ENCODE measurements at places on chromosomes 7 and 10. TPM values are rescaled to one million over a fixed set of nuclear protein-coding genes. Genes with fewer than 3 reads are reported as not detected.

GRCh38 chr7:82017334-82017943, 247.6 kb upstream of the HGF start:
- no peaks in the 10 kb centered on the region for H3K4me1 ChIP-seq
- H3K27me3 ChIP-seq, result no peaks in the 10 kb centered on the region
- H3K4me3 ChIP-seq, result no peak overlapping the region
- no peak for DNase-seq
- no peak overlapping the region for H3K27ac ChIP-seq
- H3K36me3 ChIP-seq, result no peaks in the 10 kb centered on the region

Gene CFAP43
- total RNA-seq, result not detected

DNA sequence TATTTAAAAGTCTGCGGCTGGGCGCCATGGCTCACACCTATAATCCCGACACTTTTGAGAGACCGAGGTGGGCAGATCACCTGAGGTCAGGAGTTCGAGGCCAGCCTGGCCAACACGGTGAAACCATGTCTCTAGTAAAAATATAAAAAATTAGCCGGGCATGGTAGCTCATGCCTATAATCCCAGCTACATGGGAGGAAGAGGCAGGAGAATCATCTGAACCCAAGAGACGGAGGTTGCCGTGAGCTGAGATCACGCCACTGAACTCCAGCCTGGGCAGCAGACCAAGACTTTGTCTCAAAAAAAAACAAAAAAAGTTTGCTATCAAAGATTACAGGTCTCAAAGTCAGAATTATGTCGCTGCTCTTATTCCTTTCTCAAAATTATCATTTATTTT, 55.5 kb downstream of the HIBADH start:
- H3K36me3 ChIP-seq, result no peaks in the 10 kb centered on the region
- no peak overlapping the region for H3K27ac ChIP-seq
- no peaks in the 10 kb centered on the region for H3K27me3 ChIP-seq
- H3K4me1 ChIP-seq, result no peaks in the 10 kb centered on the region
- no peak for DNase-seq

Gene SLC13A1
- total RNA-seq, result not detected

- H3K27me3 ChIP-seq, result peaks cover 19% of the 10 kb centered on the region
- no peak overlapping the region for H3K27ac ChIP-seq
- H3K4me1 ChIP-seq, result no peaks in the 10 kb centered on the region
- H3K4me3 ChIP-seq, result no peak overlapping the region
Measured at GRCh38 chr7:39458061-39458745, 108.0 kb upstream of the YAE1 start.

DNA sequence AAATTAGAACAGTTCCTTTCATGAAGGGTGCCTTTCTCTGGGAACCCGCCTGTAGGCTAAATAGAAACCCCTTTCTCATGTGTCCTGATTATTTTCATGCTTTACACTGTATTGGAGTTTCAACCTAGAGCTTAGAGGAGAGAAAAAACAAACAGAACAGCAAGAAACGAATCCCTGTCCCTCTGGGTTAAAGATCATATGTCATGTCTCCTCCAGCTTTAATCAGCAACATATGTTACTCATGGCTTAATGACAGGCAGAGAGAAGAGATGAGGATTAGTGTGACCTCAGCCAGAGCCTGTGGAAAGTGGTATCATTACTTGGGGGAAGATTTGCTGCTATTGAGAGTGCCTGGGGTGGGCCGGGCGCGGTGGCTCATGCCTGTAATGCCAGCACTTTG, 32.1 kb downstream of the CRCP start:
- no peak for DNase-seq
- H3K36me3 ChIP-seq, result peaks cover 53% of the 10 kb centered on the region
- H3K27ac ChIP-seq, result no peak overlapping the region

Gene CLIP2
- total RNA-seq, result 1.2 TPM

Gene TRRAP
- 65.1 TPM for total RNA-seq

GRCh38 chr10:133157662-133158436, 2.2 kb upstream of the KNDC1 start:
- H3K27me3 ChIP-seq, result peaks cover 6% of the 10 kb centered on the region
- H3K4me1 ChIP-seq, result no peaks in the 10 kb centered on the region
- no peak for DNase-seq
- H3K4me3 ChIP-seq, result no peak overlapping the region
- H3K27ac ChIP-seq, result no peak overlapping the region

GRCh38 chr10:929960-930624, 1.4 kb downstream of the LARP4B start:
- peak overlapping the region; percentile 92 for H3K4me3 ChIP-seq
- peaks cover 25% of the 10 kb centered on the region for H3K36me3 ChIP-seq
- peaks cover 37% of the 10 kb centered on the region for H3K4me1 ChIP-seq
- H3K27me3 ChIP-seq, result no peaks in the 10 kb centered on the region

DNA sequence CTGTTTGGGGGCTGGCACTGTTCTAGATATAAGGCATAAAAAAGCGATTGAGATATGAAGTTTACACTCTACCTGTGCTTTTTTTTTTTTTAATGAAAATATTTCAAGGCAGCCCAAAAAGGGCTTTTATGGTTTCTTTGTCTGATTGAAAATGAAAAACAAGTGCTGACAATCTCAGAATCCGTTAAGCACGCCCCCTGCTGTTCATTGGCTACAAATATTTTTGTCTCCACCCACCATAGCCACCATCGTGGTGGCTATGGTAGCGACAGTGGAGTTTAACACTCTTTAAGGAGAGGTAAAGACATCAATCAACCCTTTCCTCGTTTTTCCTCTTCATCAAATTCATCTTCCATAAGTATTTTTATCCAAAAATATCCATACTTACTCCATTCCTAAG, 94.2 kb downstream of the CD36 start:
- H3K4me3 ChIP-seq, result no peak overlapping the region
- no peak overlapping the region for H3K27ac ChIP-seq
- no peaks in the 10 kb centered on the region for H3K36me3 ChIP-seq
- H3K4me1 ChIP-seq, result no peaks in the 10 kb centered on the region
- H3K27me3 ChIP-seq, result no peaks in the 10 kb centered on the region

Gene PDZD7
- total RNA-seq, result 0.93 TPM

- no peak for DNase-seq
- no peak overlapping the region for H3K27ac ChIP-seq
- H3K4me3 ChIP-seq, result no peak overlapping the region
- H3K4me1 ChIP-seq, result no peaks in the 10 kb centered on the region
- peaks cover 1% of the 10 kb centered on the region for H3K27me3 ChIP-seq
Measured at GRCh38 chr10:120931423-120931822, 80.3 kb downstream of the WDR11 start.

GRCh38 chr10:24901686-24902399, 50.6 kb downstream of the PRTFDC1 start:
- H3K27ac ChIP-seq, result peak overlapping the region; percentile 85
- peak overlapping the region; percentile 62 for H3K4me3 ChIP-seq
- peaks cover 30% of the 10 kb centered on the region for H3K4me1 ChIP-seq
- H3K36me3 ChIP-seq, result peaks cover 3% of the 10 kb centered on the region
- no peak for DNase-seq
- no peaks in the 10 kb centered on the region for H3K27me3 ChIP-seq

DNA sequence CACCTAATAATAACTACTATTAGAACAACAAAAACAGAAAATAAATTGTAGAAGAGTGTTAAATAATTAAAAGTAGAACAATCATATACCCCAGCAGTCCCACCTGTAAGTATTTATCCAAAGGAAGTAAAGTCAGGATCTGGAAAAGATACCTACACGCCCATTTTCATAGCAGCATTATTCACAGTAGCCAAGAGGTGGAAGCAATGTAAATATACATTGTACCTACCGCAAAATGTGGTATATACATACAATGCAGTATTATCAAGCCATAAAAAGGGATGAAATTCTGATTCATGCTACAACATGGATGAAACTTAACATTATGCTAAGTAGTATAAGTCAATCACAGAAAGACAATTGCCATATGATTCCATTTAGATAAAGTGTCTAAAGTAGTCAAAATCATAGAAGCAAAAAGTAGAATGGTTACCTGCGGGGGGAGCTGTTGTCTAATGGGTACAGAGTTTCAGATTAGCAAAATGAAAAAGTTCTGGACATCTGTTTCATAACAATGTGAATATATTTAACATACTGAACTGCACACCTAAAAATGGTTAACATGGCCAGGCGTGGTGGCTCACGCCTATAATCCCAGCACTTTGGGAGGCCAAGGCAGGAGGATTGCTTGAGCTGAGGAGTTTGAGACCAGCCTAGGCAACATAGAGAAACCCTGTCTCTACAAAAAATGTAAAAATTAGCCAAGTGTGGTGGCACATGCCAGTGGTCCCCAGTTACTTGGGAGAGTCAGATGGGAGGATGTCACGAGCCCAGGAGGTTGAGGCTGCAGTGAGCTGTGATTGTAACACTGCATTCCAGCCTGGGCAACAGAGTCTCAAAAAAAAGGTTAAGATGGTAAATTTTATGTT, 6.0 kb upstream of the TMED4 start:
- H3K4me3 ChIP-seq, result no peak overlapping the region
- H3K27me3 ChIP-seq, result peaks cover 3% of the 10 kb centered on the region
- peak; percentile 90 for DNase-seq
- H3K27ac ChIP-seq, result no peak overlapping the region

- no peak overlapping the region for H3K4me3 ChIP-seq
- no peaks in the 10 kb centered on the region for H3K27me3 ChIP-seq
- H3K27ac ChIP-seq, result no peak overlapping the region
Measured at GRCh38 chr10:110780704-110781103, 91.0 kb upstream of the PDCD4 start.

DNA sequence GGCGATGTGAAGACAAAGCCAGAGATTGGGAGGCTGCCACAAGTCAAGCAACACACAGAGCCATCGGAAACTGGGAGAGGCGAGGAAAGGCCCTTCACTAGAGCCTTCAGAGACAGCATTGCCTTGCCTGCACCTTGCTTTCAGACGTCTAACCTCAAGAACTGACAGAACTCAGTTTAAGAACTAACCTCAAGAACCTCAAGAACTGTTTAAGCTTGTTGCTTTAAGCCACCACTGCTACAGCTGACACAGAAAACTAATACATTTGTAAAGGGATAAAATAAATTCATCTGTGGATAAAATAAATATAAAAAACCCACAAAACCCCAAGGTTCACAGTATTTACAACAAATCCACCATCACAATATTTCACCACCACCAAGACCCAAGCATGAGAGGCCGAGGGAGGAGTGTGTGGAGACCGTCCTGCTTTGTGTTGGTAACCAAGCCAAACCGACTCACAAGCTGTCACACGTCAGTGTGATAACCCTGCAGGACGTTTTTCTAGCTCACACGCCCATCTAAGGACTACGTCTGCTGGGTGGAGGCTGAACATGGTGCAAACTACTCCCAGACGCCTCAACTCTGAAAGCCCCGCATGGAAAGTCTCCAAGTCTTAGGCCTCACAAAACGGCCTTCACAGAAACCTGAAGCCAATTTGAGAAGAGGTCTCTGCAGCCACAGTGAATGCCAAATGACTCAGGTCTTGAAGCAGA, 116.8 kb downstream of the ABLIM1 start:
- DNase-seq, result peak; percentile 94
- peak overlapping the region; percentile 90 for H3K27ac ChIP-seq
- H3K36me3 ChIP-seq, result no peaks in the 10 kb centered on the region
- H3K4me1 ChIP-seq, result peaks cover 78% of the 10 kb centered on the region
- no peaks in the 10 kb centered on the region for H3K27me3 ChIP-seq

DNA sequence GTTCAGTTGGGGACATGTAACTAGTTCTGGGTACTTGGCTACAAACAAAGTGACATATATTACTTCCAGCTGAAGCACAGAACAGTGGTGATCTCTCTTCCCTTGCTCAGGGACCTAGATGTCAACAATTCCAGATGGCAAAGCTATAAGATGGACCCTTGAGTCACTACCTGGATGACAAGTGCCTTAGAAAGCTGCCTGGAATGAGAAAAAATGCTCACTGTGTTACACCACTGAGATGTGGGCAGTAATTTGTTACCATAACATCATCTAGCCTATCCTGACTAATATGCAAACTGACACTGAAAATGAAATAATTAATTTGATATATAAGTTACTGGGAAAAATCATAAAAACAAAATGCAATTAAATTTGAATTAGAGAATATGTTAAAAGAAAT, 16.4 kb upstream of the CTTNBP2 start:
- DNase-seq, result no peak
- no peak overlapping the region for H3K4me3 ChIP-seq
- H3K4me1 ChIP-seq, result no peaks in the 10 kb centered on the region
- H3K27me3 ChIP-seq, result no peaks in the 10 kb centered on the region
- H3K36me3 ChIP-seq, result no peaks in the 10 kb centered on the region
- no peak overlapping the region for H3K27ac ChIP-seq

DNA sequence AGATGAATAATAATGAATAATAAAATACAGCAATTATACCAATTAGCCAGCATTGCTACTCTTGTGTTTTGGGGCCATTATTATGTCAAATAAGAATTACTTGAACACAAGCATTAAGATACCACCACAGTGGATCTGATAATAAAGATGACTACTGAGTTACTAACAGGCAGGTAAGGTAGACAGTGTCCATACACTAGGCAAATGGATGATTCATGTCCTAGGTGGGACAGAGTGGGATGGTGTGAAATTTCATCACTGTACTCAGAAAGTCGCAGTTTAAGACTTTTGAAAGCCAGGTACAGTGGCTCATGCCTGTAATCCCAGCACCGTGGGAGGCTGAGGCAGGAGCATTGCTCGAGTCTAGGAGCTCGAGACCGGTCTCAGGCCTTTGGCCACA, 8.7 kb upstream of the UNC5B start:
- H3K36me3 ChIP-seq, result no peaks in the 10 kb centered on the region
- H3K4me1 ChIP-seq, result no peaks in the 10 kb centered on the region
- H3K4me3 ChIP-seq, result no peak overlapping the region
- DNase-seq, result no peak

Gene RAPGEF5
- 0.54 TPM for total RNA-seq

GRCh38 chr7:80002865-80003264, 131.8 kb upstream of the GNAI1 start:
- DNase-seq, result no peak
- H3K27ac ChIP-seq, result no peak overlapping the region
- no peak overlapping the region for H3K4me3 ChIP-seq
- no peaks in the 10 kb centered on the region for H3K36me3 ChIP-seq

Gene TBX20
- 0.24 TPM for total RNA-seq

Gene C10orf67
- 0.07 TPM for total RNA-seq

- H3K36me3 ChIP-seq, result no peaks in the 10 kb centered on the region
- DNase-seq, result no peak
- no peaks in the 10 kb centered on the region for H3K4me1 ChIP-seq
- H3K27ac ChIP-seq, result no peak overlapping the region
Measured at GRCh38 chr7:25834050-25834449, 317.9 kb upstream of the NFE2L3 start.

- peaks cover 19% of the 10 kb centered on the region for H3K36me3 ChIP-seq
- peak overlapping the region; percentile 95 for H3K4me3 ChIP-seq
- H3K27me3 ChIP-seq, result peaks cover 5% of the 10 kb centered on the region
- DNase-seq, result no peak
- H3K4me1 ChIP-seq, result peaks cover 15% of the 10 kb centered on the region
- H3K27ac ChIP-seq, result peak overlapping the region; percentile 88
Measured at GRCh38 chr10:91907914-91908336, 1.4 kb downstream of the FGFBP3 start.

Gene AFAP1L2
- 3.9 TPM for total RNA-seq

- no peaks in the 10 kb centered on the region for H3K36me3 ChIP-seq
- H3K4me1 ChIP-seq, result no peaks in the 10 kb centered on the region
- no peak overlapping the region for H3K4me3 ChIP-seq
- H3K27ac ChIP-seq, result no peak overlapping the region
Measured at GRCh38 chr10:104850023-104850422, 208.9 kb downstream of the SORCS3 start.

- no peak for DNase-seq
- peaks cover 5% of the 10 kb centered on the region for H3K27me3 ChIP-seq
- no peak overlapping the region for H3K27ac ChIP-seq
- H3K36me3 ChIP-seq, result peaks cover 8% of the 10 kb centered on the region
Measured at GRCh38 chr7:8154272-8154671, 107.7 kb downstream of the ICA1 start.

Data from activated CD4-positive, alpha-beta T cell treated with anti-CD3 and anti-CD28 coated beads, Interleukin-2, amount 10 ng/mL, durations not matched to agents 24 days and 14 days (primary cell).